HCT116 (cell line): ENCODE measurements at places on chromosomes 4 and X. TPM values are rescaled to one million over a fixed set of nuclear protein-coding genes. Genes with fewer than 3 reads are reported as not detected.

Gene TSC22D3
- 24.6 TPM for total RNA-seq

Gene OCIAD1
- 163 TPM for total RNA-seq

Gene JADE3
- total RNA-seq, result 14.3 TPM

Gene SAGE1
- total RNA-seq, result not detected
